ENCODE measurements at places on chromosomes 12 and 14.

GRCh38 chr12:130976171-130976720 is 22.5 kb downstream of the ADGRD1 start:
- no peak for DNase-seq

GRCh38 chr14:93464271-93464670 is 33.5 kb downstream of the UNC79 start:
- no peak for DNase-seq

- DNase-seq = no peak
Measured at GRCh38 chr12:66035288-66035966, 95.1 kb downstream of the LLPH start.

DNA sequence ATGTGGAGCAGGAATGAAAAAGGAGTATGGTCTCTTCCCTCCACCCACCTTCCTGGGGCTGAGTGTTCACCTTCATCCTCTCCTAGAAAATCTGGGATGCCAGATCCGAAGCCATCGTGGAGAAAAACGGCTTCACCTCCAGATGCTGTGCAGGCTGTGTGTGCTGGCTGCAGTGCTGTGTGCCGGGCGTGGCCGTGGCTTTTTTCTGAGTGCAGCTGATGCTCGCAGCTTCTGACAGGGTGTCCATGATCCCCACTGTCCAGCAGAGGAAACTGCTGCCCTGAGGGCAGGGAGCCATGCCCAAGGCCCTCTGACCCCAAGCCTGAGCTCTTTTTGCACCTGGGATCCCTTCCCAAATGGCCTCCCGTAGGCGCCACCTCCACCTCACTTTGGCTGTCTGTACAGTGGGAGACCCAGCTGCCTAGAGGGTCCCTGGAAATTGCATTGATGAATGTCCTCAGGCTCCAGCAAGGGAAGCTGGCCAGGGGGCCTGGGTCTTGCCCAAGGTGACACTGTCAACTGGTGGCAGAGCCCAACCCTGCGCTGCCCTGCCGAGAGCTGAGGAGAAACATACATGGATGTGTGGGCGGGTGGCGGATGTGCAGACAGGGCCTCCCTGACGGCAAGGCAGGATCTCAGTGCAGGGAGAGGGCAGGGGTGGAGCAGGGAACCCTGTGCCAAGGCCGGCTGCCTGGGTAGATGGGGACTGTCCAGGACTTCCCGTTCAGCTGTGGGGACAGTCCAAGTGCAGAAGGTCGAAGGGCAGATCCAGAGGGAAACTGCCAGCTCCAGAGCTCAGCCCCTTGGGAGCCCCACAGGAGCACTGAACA is 53.3 kb downstream of the BEGAIN start:
- DNase-seq = no peak

DNA sequence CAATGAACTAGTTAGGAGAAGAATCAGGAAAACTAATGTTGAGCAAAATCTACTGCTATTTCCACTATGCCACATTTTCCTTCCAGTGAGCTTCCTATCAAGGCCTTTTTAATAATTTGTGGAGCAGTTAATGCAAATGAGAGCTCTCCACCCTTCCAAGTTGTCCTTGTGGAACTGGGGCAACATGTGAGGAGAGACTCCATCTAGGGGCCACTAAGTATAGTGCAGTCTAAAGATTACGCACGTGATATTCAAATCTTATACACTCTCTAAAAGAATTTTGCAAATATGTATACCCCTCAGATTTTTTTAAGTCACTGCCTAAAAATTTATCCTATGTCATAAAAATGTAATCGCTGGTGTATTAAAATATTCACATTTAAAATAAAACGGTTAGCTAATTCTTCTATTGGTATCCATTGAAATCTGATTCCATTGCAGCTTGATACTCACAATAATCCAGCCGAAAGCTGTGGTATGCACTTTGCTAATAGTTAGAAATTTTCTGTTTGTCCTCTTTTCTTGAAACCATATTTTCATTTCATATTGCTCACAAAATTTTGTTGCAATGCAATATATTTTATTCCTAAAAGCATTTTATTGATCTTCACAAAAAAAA is 100.1 kb downstream of the PAH start:
- DNase-seq = peak; percentile 45

DNA sequence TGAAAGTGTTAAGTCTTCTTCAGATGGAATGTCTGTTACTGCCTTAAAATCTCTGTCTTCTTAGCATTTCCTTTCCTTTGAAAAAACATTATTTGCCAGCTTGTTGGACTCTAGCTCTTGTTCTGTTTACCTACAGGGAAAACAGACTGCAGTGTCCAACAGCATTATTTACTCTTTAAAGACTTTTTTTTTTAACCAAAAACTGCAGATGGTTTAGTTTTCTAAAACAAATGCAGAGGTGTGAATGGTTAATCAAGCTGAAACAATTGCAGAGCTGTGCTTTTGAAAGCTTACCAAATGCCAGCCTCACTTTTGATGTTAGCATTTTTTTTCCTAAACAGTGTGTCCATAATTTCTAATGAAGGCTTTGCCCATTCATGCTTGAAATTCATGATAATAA is 323.3 kb downstream of the TMEM117 start:
- DNase-seq = no peak

DNA sequence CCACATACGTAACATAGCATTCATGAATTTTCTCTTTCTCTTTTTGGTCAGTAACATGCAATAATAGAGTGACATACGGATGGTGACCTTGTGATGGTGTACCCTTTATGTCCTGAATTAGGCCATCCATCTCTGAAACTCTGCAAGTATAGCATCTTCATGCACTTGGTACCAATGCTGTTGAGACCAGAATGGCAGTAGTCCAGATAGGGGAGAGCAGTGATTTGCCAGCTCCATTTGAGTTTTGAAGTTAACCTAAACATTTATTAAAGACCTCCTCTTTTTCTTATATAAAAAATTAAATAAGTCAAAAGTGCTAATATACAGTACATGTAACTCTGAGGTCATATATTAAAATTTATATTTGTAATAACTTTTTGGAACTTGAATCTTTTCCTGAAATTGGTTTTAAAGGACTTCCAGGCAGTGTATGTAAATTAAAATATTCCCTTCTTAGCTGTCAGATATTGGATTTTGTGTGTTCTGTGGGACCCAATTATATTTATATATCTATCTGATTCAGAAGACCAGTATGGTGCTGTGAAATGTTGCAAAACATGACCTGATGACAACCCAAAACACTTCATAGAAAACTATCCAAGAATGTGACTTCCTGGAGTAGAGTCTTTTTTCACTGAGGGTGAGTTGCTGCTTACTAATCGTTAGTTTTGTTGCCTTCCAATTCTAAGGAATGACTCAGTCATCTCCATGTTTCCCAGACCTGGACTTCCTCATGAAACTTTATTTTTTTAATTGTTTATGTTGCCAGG is 3.5 kb downstream of the ELK3 start:
- DNase-seq = no peak

DNA sequence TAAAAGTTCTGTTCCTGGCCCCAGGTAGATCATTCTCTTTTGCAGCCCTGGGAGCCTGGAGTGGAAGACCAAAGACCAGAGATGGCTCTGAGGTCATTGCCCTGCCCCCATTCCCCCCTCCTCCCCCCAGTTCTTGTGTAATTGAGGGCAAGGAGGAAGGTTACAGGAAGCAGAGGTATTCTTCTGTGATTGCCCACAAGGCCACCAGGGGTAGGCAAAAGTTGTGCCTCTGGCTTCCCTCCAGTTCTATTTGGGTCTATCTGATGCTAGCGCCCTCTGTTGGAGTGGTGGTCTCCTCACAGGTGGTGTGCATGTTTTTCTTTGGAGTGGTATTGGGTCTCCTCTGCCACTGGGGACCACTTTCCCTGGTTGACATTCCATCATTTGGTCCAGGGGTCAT is 41.2 kb upstream of the CRY1 start:
- DNase-seq = peak; percentile 10

- DNase-seq = peak; percentile 10
Measured at GRCh38 chr14:60974090-60974651, 6.7 kb downstream of the TRMT5 start.

GRCh38 chr12:131737150-131737827 is 26.4 kb downstream of the SFSWAP start:
- no peak for DNase-seq

GRCh38 chr14:50061664-50062437 is 54.5 kb downstream of the VCPKMT start:
- DNase-seq = no peak

DNA sequence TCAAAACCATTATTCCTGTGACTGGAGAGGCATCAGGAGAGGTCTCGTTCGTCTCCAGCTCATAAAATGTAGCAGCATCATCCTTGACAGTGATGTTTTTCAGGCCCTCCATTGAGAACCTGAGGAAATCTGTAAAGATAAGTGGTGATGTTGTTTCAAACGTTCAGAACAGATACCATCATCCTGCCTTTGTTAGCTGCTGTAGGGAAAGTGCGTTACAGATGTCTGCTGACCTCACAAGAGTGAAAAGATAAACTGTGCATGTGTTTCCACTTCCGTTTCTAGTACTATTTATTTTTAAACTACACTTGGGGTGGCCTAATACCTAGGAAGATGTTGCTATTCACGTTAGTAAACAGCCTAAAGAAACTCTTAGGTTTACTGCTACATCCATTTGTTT is 28.4 kb downstream of the BCL2L14 start:
- DNase-seq = no peak

DNA sequence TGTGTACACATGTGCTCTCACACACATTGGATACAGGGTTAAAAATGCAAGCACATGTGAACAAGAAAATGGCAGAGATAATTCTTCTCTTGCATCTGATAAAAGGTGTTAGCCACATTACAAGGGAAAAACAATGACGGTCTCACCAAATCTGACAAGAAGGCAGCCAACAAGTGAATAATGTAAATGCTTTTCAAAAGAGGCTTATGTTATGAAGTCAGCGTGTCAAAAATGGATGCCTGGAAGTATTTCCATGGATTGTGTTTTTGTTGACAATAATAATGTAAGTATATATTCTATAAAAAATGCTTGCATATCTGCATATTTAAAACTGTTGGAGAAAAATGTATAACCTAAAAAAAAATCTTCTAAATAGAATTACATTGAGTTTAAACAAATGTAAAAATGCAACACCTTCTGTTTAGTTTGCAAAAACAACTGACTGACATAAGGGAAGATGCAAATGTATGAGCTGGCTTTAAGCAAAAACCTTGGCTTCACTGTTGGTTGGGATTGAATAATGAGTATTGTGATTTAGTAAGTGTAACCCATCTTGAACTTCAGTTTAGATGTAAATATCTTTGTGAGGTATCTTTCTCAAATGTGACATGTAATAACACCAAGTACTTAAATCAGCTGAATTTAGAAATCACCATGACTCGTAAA is 424.9 kb downstream of the PDZRN4 start:
- no peak for DNase-seq

- no peak for DNase-seq
Measured at GRCh38 chr12:106144847-106145246, 6.1 kb upstream of the NUAK1 start.

GRCh38 chr14:51209457-51209856 is 30.6 kb upstream of the TMX1 start:
- DNase-seq = peak; percentile 82

- no peak for DNase-seq
Measured at GRCh38 chr14:80535171-80535570, 323.9 kb upstream of the DIO2 start.

DNA sequence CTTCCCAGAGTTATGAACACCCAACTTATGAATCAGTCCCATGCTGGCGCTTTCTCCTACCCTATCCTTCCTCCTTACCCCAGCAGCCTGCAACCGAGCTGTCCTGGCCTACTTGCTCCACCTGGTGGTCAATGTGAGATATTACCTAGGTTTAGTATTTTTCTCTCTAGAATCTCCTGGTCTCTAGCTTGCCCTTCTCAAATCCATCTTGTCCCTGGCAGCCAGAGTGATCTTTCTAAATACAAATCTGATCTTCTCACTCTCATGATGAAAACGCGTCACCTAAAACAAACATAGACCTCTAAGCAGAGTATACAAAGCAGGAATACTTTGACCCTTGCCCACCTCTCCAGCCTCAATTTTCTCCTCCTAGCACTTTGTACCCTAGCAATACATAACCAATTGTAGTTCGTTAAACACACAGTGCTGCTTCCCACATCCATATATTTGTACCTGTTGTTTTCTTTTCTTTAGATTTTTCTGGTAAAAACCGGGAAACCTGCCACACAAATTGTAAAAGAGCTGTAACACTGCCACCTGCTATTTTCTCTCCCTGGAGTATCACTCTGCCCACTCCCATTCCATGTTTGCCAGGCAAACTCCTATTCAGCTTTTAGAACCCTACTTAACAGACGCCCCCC is 20.0 kb upstream of the TCP11L2 start:
- peak; percentile 24 for DNase-seq

DNA sequence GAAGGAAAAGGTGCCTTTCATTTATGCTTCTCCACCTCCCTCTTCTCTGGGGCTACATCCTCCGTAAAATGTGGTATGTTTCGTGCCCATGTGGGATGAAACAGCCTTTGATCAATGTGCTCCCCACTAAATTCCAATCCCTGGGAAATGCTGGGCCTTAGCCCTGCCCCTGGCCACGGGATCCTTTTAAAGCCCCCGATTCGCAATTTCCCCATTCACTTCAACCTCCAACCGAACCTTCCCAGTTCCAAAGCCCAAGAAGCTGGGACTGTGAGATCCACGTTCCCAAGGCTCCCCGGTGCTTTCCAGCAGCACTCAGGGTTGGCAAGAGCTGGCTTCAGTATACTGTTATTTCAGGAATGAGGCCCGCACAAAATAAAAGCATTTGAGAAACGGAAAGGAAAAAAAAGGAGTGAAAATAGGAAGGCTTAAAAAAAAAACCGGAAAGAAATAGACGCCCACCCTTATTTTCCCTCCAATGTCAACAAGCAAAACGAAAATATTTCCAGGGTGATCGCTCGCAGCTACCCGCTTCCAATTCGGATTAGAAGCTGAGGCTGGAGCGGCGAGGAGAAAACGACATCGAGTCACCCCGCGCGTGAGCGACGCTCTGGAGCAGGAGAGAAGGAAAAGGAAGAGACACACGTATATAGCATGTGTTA is 1.3 kb upstream of the FOXG1 start:
- DNase-seq = peak; percentile 67

- DNase-seq = no peak
Measured at GRCh38 chr12:27193854-27194544, 50.1 kb upstream of the STK38L start.

DNA sequence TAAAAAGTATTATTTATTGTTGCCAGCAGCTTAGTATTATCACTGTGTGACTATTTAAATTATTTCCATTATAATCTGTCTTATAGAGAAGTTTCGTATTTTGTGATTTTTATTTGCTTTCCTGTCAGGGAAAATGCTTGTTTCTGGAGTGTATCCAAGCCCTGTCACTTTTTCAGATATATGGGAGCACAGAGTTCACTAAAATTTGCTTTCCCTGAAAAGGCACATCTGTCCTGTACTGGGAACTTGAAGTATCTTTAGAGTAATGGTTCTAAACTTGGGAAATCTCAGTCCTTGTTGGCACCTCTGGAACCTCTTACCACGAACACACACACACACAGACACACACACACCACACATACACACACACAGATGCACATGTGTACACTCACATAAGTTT is 39.3 kb upstream of the SSTR1 start:
- DNase-seq = no peak

GRCh38 chr12:1656902-1657301 is 27.9 kb downstream of the WNT5B start:
- DNase-seq = no peak

DNA sequence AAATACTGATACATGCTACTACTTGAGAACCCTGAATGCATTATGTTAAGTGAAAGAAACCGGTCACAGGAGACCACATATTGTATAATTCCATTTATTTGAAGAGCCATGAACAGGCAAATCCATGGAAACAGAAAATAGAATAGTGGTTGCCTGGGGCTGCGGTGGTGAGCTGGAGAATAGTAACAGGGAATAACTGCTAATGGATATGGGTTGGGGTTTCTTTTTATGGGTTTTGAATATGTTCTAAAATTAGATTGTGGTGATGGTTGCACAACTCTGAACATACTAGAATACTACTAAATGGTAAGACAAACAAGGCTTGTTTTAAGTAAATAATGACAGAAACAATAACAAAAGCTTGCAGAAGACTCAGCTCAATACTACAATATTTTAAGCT is 293.0 kb downstream of the BTG1 start:
- no peak for DNase-seq

Data from NCI-H345 (cell line).